ENCODE measurements at places on chromosomes 6 and 20. TPM values are rescaled to one million over a fixed set of nuclear protein-coding genes. Genes with fewer than 3 reads are reported as not detected.

SCP2D1 gene
- 0.36 TPM for total RNA-seq

MEP1A gene
- not detected for total RNA-seq

SIRPB1 gene
- 1.9 TPM for total RNA-seq

DNA sequence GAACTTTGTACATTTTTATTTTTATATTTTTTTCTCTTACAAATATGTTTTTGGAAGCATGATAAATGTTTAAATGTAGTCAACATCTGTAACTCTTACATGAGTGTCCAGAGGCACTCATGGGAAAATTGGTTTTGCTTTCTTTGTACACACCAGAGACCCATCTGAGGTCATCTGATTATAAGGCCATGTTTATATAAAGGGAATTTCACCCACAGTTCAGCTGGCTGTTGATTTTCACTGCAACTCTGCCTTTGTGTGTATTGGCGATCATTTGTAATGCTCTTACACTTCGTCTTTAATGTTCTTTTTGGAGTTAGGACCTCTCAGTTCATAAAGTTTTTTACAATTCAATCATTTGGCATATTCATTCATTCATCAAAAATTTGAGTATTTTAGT, 28.1 kb downstream of the RIOK1 start:
- DNase-seq, result no peak

DNA sequence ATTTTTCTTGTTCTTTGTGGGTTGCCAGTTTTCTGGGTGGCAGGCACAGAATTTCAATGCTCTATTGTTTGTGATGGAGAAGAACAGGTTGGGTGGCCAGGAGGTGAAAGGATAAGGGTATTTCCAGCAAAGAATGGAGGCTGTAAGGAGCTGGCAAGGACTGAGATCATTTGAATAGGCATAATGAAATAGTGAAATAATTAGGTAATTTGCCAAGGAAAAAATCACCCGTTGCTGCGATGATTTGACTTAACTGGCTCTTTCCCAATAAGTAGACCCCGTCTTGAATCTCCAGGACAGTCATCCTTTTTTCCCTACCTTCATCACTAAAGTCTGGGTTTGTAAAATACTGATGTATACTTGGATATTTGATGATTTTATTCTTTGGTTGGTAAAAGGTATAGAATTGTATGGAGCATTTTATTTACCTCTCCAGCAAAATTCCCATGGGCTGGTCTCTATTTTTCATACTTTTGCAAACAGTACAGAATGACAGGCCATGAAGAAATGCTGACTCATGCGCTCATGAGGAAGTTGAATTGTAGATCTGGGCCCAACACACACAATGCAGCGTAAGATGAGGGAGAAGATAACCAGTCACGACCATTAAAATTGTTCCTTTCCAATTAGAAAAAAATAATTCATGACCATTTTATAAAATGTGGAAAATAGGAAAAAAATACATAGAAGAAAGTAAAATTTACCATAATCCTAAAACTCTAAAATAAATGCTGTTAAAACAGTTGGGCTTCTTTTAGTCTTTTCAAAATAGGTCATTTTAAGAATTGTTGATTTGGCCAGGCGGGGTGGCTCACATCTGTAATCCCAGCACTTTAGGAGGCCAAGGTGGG, 2.4 kb upstream of the GCNT2 start:
- no peak for DNase-seq

GRCh38 chr20:48246061-48246790, 460.9 kb upstream of the SULF2 start:
- DNase-seq, result no peak

DNA sequence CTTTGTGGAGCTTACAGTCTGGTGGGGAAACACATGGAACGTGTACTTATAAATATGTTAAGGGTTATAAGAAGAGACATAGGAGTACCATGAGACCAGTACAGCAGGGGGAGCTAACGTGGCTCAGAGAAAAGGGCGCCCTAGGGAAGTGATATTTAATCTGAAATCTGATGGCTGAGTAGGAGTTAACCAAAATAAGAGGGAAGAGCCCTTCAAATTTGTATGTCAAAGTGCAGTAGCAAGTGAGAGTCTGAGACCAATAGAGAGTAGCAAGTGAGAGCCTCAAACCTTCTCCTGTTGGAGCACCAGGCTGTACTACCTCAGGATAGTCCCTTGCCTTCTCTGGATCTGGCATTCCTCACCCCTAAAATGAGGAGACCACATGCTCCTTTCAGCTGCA, 6.1 kb upstream of the PKIG start:
- DNase-seq, result no peak

GRCh38 chr6:90818163-90818562, 231.3 kb upstream of the MAP3K7 start:
- DNase-seq, result no peak

- no peak for DNase-seq
Measured at GRCh38 chr20:17629678-17630089, 52.4 kb downstream of the RRBP1 start.

DNA sequence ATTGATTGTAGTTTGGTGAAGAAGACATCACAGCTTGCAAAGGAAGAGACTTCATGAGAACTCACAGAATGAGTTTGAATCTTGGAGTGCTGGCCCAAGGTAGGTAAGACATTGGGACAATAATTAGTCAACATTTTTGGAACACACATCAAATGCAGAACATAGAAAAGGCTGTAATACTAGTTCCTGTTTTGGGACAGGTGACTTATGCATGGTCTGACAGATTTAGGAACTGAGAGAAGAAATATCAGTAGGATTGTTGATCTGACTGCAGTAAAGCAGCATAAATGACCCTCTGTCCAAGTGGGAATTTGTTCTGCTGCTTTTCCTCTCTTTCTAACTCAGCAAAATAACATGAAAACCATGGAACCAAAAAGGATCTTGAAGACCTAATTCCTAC, 102.3 kb upstream of the MAP3K7 start:
- no peak for DNase-seq

DNA sequence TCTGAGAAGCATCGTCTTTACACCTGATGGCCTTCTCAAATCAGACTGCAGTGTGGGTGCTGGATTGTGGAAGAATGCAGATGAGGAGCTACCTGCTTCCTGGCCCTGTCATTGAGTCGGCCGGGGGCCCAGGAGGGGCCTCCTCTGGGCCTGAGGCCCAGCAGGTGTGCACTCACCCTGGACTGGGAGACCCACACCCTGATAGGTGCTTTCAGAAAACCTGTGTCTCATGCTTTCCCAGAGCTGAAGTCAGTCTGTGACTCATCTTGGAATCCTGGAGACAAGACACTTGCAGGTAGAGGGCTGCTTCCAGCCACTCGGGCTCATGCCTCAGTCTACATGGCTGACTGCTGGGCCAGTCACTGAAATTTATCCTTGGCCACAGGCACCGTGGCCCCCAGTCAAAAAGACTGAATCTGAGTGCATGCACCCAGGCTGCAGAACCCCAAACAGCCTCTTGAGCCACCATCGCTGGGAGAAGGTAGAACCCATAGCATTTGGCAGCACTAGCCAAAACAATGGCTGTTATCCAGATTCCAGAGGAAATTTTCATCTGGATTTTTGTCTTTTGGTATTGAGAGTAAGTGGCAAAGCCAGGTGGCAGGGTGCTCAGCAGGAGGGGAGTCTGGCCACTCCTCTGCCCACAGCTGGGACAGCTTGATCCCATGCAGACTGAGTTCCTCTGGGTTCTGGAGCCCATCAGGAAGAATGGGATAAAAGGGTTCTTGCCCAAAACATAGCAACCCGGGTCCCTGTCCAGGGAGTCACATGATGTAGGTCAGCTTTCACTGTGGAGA, 182.0 kb upstream of the CST7 start:
- DNase-seq, result peak; percentile 18

DNA sequence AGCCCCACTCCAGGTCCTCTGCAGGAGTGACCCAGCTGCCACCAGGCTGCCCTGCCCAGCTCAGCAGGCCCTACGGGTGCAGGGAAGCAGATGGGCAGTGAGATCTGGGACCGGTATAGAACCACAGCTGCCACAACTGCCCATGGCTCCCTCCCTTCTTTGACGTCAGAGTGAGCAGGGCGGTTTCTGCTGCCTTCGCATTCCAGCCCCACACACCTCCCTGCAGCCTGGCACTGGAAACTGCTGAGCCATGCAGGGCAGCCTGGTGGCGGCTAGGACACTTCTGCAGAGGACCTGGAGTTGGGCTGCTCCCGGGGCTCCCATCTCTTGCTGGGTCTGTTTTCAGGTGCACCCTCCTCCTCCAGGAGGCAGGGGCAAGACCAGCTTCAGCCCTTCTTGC, 101.6 kb upstream of the CD93 start:
- no peak for DNase-seq

GRCh38 chr6:25963426-25964123, 973 bp downstream of the TRIM38 start:
- no peak for DNase-seq

DNA sequence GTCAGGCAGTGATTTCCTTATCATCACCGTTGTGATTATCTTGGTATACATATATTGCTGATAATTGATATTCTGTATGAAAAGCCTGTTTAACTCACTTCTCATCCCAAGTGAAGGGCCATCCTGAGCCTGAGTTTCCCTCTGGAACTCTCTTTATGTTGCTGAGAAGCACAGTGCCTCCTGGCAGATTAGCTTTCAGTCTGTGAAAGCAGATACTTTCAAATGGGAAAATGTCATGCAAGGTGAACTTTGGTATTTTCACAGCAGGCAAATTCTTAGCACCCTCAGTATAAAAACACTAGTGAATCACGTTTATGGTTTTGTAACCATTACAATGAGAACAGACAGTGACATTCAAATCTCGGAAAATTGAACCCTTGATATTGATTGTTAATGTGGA, 151.6 kb downstream of the PRIM2 start:
- DNase-seq, result no peak

- no peak for DNase-seq
Measured at GRCh38 chr6:8579372-8579771, 144.0 kb upstream of the SLC35B3 start.

- DNase-seq, result no peak
Measured at GRCh38 chr6:11328613-11329247, 96.3 kb upstream of the NEDD9 start.

GRCh38 chr6:38234141-38234540, 405.6 kb downstream of the BTBD9 start:
- DNase-seq, result no peak

DNA sequence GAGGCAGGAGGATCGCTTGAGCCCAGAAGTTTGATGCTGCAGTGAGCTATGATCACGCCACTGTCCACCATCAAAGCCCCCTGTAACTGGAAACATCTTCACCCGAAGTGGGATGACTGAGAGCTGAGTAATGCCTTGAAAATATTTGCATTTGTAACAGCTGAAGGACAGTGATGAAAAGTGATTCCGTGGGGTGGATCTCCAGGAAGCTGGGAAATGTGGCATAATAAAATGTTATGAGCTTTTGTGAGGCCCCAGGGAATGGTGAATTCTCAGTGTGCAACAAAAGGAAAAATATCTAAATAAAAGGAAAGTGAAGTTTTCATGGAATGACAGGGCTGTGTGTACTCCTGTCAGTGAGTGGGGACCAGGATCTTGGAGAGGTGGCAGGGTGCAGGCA, 92.0 kb downstream of the JAG1 start:
- DNase-seq, result no peak

DNA sequence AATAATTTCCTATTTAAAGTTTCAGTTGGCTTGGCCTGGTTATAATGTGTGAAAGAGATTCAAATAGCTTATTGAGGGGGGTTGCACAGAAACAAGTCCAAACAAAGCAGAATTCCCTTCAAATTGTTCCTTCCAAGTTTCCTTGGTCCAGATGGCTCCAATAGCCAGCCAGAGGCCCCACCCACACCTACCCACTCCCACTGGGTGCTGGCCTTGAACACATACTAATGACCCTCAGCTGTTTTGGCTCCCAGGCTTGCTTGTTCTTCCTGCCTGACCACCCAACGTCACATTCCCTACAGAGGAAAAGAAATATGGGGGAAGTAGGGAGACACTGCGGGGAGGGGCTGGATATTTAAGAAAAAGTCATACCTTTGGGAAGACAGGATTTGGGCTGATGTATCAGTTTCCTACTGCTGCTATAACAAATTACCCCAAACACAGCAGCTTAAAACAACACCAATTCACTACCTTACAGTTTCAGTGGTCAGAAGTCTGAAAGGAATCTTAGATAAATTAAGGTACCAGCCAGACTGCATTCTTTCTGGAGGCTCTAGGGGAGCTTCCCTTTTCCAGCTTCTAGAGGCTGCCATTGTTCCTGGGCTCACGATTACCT, 95.7 kb downstream of the COL21A1 start:
- DNase-seq, result no peak
